ENCODE measurements at places on chromosomes 4 and X. TPM values are rescaled to one million over a fixed set of nuclear protein-coding genes. Genes with fewer than 3 reads are reported as not detected.

MAGEB1 gene
- total RNA-seq: not detected

NPNT gene
- total RNA-seq: 0.32 TPM

TRAM1L1 gene
- total RNA-seq: 1.4 TPM

OPRPN gene
- not detected for total RNA-seq

GLRB gene
- total RNA-seq: 42.8 TPM

CTAG1A gene
- not detected for total RNA-seq

FAM193A gene
- 7.3 TPM for total RNA-seq

FATE1 gene
- total RNA-seq: not detected

SCD5 gene
- 23.5 TPM for total RNA-seq

ODAPH gene
- not detected for total RNA-seq

RNF175 gene
- 0.06 TPM for total RNA-seq

GK gene
- total RNA-seq: 2.3 TPM
